ENCODE measurements at places on chromosomes 6 and 20.

DNA sequence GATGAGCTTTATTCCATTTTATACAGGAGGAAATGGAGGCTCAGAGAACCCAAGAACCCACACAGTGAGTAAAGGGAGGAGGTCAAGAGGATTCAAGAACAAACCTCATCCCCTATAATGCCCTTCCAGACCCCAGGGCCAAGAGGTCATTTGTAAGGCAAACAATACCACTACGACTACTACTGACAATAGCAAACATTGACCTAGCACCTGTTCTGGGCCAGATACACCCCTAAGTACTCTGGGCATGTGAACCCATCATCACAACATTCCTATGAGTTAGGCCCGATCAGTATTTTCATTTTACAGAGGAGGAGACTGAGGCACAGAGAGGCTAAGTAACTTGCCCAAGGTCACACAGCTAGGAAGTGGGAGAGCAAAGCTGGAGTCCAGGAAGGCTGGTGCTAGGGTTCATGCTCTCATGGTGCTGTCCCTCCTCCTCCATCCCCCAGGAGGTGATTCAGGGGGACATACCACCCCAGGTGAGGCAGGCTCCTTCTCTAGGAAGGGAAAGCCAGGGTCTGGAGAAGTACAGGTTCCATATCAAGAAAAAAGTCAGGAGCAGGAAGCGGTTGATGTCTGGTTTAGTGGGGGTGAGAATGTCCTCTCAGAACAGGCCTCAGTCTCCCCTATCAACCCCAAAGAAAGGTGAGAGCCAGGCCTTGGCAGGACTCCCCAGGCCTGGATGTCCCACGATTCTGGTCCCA lies 13.7 kb downstream of the SLC13A3 start:
- no peak for DNase-seq

DNA sequence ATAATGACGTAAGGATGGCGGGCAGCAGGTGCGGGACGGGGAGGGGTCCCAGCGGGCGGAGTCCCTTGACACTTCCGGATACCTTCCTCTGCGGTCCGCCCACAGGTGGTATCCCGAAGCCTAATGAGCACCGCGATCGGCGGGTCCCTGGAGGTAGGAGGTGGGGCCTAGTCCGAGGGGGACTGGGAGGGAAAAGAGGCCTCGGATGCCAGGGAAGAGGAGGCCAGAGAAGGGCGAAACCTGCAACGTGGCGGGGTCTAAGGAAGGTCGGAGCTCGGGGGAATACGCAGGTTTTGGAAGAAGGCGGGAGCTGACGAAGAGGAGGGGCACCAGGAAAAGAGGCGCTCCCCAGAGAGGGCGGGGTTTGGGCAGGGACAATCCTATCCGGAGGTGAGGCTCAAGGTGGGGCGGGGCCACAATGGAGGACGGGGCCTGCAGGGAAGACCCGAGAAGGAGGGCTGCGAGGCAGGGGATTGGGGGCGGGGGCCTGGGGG lies 3.7 kb downstream of the PRSS16 start:
- DNase-seq: no peak

- DNase-seq: no peak
Observed at GRCh38 chr6:125421836-125422235, 120.1 kb upstream of the HDDC2 start.

DNA sequence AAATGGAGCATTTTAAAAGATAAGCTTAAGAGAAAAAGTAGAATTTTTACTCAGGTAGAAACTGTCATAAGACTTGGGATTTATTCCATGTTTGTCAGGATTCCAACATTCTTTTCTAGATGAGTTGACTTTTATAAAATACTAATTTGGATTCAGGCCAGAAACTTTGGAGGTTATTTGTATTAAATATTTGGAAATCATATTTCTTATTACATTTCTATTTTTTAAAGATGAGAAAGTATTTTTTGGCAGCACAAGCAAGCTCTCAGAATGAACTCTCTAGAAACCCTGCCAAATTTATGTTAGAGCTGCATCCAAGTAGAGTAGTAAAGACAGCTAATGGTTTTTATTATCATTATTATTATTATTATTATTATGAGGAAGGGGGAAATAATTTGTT lies 1014.9 kb upstream of the GJE1 start:
- no peak for DNase-seq

Measured in stromal cell of bone marrow (primary cell).